SJCRH30 (cell line): ENCODE measurements at places on chromosomes 13 and 19.
A peak's percentile ranks its signal among the peaks of the same experiment; 100 is the strongest.

DNA sequence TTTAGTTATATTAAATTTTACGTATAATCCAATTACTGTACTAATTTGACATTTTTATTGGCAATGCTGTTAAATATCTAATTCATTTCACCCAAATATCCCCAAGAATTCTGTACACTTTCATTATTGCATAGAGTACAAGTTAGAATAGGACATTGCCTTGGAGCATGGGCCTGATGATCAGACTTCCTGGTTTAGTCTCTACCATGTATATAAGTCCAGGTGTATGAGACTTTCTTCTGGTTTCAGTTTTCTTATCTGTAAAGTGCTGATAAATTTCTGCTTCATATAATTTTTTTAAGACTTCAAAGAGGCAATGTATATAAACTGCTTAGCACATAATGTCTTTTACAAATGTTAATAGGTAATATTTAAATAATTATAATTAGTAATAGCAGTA, 179.4 kb downstream of the KLF12 start:
- DNase-seq = no peak

- peak; percentile 80 for DNase-seq
Observed at GRCh38 chr19:3047496-3048189, 14.7 kb downstream of the TLE5 start.

DNA sequence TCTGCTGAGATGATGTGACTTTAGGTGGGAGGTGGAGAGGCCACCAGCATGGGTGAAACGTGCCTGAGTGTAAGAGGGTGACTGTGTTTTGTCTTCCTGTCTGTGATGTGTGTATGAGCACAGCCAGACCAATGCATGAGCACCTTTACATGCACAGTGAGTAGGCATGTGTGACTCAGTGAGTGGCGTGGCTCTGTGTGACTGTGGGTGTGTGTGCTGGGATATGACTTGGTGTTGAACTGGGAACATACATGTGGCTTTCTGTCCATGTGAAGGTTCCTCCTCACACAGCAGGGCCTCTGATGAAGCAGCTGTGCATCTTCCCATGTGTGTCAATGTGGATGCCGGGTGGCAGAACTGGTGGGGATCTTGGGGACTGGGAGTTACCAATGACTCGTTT, 19.9 kb upstream of the LGALS13 start:
- DNase-seq = no peak

DNA sequence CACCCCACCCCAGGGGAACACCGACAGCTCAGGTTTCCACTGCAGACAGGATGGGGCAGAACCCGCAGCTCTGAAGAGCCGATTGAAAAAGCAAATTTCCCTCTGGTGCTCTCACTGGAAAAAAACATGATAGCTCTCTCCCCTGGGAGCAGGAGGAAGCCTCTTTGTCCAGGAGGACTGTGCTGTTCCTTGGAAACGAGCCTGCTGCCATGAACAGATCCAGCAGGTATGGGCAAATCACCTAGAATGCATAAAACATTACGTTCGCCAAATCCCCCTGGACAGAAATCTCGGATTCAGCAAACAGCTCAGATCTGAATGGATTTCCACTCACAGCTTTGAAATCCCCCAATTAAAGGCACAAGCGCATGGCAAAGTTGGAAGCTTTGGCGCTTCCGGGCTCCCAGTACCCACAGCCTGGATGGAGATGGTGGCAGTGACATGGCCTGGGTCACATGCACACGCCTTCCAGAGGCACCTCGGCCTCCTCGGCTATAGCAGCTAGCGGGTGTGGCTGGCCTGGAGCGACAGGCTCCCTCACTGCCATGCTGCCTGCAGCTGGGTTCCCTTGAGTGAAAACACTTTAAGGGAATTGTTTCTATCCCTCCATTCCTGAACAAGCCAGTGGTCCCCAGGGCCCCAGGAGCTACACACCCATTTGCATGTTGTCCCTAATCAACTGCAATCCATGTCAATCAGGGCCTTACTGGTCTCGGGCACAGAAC, 59.1 kb downstream of the CEBPG start:
- DNase-seq = no peak

GRCh38 chr13:106517109-106517847, 18.2 kb downstream of the EFNB2 start:
- DNase-seq = no peak

GRCh38 chr13:57632276-57633140, 964 bp downstream of the PCDH17 start:
- no peak for DNase-seq

- no peak for DNase-seq
Observed at GRCh38 chr13:101231751-101232428, 184.4 kb downstream of the NALCN start.

DNA sequence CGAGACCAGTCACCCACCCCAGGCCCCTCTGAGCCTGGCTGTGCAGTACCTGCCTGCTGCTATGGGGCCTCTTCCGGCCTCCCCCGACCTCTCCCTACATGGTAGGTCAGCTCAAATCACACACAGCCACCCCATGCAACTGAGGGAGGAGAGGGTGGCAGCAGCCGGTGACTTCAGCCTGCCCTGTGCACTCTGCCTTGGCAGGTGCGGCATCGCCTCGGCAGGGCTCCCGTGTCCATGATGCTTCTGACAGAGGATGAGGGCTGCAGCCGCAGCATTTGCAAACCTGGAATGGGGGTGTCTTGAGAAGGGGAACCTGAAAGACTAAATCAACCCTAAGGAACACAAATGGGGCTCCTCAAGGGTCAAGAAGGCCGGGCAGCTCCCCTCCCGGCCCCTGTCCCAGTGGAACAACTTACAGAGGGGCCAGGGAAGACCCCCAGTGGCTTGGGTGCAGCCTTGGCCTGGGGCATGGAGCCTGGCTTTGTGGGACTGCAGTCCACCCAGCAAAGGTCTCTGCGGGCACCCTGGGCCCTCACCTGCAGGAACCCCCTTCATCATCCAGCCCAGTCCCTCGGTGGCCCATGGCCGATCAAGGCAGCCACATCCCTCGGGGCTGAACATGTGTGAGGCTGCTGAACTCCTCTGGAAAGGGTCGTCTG, 6.7 kb downstream of the TEX29 start:
- no peak for DNase-seq

- no peak for DNase-seq
Observed at GRCh38 chr13:112761701-112762689, 72.2 kb downstream of the ATP11A start.

- DNase-seq = no peak
Observed at GRCh38 chr13:39378306-39378705, 224.7 kb downstream of the LHFPL6 start.
